Karpas-422 (cell line): ENCODE measurements at places on chromosomes 2 and 18. TPM values are rescaled to one million over a fixed set of nuclear protein-coding genes. Genes with fewer than 3 reads are reported as not detected.

DNA sequence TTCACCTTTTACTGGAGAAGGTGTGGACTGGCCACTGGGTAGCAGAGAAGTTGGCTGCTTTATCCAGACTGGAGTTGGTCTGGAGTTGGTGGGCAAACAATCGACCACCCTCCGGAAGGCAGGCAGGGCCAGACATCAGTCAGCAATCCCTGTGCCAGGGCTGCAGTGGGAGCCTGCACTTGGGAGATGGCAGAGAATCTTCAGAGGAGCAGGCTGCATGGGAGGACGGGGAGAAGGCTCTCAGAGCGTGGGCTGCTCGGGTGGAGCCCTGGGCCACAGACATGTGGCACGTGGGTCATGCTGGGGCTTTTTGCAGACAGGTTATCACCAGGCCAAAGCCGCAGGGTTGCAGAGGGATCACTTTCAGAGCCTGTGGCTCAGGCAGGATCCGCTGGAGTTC lies 29.6 kb downstream of the SLC9A4 start:
- DNase-seq = no peak

DNA sequence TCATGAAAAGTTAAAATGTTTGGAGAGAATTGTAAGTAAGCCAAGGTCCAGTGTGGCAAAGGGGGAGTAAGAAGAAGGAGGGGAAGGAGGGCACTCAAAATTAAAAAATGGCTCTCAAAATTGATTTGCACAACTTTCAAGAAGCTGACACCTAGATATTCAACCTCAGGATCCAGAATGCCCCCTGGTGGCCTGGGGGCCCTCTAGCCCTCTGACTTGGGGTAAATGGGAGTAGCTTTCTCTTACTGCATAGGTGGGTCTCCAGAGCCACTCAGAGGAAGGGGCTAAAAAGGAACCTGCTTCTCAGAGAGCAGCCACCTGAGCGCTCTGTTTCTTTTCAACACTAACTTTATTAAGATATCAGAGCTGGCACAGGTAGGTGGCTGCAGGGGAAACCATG lies 968.5 kb downstream of the BCL11A start:
- peak; percentile 82 for DNase-seq

DNA sequence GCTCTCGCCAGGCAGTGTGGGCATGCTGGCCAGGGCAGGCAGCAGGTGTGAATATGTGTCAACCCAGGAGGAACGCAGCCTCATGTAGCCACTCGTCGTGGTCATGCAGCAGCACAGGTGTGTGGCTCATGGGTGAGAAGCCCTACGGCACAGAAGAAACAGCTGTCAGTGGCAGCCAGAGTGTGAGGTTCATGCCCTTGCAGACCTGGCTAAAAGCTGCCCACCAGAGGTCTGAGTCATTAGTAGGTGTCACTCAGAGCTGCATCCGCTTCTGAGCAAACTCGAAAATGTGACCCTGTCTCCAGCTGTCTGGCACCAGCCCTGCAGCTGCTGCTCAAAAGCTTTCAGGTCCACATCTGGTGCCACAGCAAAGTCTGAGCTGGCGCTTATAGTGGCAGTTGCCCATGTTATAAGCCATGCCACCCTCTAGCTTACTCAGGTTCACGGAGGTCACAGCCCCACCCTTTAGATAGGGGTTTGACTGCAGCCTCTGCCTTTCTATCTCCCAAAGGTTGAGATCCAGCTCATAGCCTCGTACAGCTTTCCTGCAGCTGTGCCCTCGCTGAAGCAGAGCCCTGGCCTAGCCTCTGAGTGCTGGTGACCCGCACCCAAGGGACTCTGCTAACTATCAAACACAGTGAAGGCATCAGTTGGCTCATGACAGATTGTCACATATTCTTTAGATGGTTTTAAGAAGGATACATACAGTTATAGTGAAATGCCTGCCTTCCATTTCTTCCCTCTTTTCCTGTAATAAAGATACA lies 195.0 kb downstream of the CCDC102B start:
- DNase-seq = no peak

GRCh38 chr2:64298161-64298560 lies 153.9 kb upstream of the PELI1 start:
- no peak for DNase-seq

GRCh38 chr2:37670378-37671008 lies 949 bp downstream of the CDC42EP3 start:
- no peak for DNase-seq

GRCh38 chr2:44120428-44120827 lies 48.2 kb upstream of the PPM1B start:
- DNase-seq = no peak

GRCh38 chr2:233092432-233093165 lies 32.5 kb downstream of the INPP5D start:
- DNase-seq = peak; percentile 83

GRCh38 chr18:44497311-44497710 lies 183.4 kb upstream of the SETBP1 start:
- DNase-seq = no peak

DNA sequence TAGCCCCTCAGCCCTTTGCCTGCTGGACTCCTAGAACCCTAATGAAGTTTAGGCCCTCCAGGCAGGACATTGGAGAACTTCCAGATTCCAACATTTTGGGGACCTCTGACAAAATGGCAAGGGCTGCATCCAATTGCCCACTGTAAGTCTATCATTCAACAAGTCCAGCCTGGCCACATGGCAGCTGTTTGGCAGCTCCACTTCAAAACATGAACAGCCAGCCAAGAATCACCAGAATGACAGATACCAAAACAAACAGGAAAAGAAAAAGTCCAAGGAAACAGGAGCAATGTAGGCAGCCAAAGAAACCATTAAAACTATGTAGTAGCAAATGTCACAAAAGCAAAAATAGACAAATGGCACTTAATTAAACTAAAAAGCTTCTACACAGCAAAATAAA lies 25.5 kb downstream of the SLC4A5 start:
- no peak for DNase-seq

DNA sequence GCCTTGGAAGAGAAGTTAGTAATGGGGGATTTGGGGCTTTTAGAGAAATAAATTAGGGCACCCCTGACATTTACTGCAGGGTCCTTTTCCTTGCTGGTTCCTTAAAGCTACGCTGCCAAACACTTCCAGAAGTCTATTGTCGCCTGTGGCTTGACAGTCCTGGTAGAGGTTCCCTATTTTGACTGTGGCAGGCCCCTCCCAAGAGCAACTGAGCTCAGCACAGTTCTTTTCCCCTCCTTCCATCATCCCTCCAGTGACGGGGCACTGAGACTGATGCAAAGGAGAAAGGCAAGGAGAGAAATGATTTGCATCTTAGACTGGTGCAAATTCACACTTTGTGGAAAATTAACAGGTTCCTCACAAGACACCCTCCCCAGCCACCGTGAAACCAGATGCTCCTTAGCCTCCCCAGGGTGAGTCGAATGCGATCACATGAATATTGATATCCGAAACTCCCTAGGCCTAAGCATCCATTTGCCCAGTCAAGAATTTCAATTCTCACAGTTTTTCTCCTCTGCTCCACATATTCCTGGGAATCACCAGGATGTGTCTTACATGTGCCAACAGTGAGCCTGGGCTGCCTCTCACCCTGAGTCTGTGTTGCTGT lies 45.4 kb downstream of the RABL2A start:
- DNase-seq = peak; percentile 77

- DNase-seq = no peak
These were observed 8.0 kb downstream of the ABCB11 start for GRCh38 chr2:169023161-169023560.

DNA sequence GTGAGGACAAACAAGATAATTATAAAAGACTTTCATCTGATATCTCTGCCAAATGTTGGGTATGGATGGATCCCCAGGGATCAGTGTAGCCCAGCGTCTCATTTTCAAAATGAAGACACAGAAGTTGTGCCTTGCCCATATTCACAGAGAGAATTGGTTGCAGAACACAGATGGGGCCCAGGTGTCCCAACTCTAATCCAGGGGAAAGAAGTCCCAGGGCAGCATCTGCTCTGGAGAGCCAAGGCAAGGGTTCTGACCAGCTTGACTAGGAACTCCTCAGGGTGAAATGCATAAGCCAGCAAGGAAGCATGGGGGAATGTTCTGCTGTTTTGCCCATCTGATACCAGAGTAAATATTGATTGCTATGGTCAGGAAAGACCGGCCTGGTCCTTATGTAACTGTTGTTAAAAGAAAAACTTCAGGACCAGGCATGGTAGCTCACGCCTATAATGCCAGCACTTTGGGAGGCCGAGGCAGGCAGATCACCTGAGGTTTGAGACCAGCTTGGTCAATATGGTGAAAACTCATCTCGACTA lies 68.7 kb upstream of the CABLES1 start:
- DNase-seq = no peak

DNA sequence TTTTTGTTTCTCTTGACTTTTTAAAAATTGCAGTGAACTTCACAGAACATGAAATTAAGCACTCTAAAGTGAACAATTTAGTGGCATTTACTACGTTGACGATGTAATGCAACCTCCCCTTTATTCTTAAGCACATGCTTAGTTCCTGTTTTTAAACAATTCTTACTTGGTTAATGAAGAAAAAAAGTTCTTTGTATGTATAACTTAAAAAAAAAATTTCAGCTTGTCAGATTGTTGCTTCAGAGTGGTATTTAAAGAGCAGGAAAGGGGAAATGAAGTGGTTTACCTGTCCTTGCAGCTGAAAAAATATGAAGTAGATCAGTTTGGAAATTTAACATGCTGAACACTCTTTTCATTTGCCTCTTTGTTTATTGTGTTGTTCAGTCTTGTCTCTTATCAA lies 95.7 kb upstream of the RASGRP3 start:
- DNase-seq = peak; percentile 36

GRCh38 chr2:176321916-176322315 lies 52.7 kb downstream of the MTX2 start:
- no peak for DNase-seq

DNA sequence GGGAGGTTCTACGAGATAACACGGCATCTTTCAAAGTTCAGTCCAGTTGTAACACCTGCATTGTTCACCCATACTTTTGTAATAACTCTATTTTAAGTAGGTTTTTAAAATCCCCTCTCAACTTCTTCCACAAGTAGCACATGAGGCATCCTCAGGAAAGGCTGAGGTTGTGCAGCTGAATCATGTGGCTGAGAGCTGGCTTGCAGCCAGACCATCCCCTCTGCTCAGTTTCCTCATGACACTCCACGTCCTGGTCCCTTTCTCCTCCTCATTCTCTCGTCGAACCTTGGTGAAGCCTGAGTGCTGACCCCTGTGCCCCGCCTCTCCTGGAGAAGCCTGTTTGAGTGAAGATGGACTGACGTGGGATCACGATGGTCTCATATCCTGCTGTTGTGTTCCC lies 42.5 kb downstream of the POU3F3 start:
- DNase-seq = no peak

DNA sequence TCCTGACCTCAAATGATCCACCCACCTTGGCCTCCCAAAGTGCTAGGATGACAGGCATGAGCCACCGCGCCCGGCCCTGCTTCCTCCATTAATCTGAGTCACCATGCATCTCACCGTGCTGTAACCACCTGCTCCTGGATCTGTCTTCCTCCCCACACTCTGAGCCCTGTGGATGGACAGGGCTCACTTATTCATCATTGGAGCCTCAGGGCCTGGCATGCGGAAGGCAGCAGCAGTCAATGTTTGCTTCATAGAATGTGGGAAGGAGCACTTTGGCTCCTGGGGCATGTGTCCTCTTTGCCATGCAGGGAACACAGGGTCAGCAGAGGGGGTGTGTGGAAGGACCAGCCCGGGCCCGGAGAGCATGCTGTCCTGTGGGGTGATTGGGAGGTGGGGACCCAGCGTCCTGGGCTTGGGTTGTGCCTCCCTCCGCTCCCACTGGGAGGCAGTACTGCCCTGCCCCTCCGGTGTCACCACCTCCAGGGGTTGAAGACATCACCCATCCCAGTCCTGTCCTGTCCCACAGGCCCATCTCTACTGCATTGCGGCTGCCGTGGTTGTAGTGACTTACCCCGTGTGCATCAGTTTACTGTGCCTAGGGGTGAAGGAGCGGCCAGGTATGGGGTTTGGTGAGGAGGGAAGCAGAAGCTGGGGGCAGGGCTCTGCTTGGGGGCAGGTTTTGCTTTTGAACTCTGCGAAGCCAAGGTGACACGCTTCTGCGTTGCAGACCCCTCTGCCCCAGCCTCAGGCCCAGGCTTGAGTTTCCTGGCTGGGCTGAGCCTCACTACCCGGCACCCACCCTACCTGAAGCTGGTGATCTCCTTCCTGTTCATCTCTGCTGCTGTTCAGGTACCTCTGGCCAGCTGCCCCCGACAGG lies 11.5 kb downstream of the MFSD2B start:
- peak; percentile 88 for DNase-seq

DNA sequence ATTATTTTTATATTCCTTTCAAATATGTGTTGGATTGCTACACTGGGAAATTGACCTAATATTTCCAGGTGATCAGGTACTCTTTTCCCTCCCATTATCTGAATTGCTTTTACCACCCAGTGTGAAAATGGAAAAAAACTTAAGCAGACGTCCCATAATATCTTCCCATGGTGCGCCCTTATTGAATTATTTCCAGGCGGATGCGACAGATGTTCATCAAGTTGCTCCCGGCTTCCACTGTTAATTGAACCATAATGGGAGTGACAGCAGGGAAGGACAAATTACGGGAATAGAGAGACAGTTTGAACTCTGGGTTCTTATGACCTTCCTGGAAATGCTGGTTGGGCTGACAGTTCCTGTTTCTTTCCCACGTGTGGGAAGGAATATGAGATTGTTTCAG lies 93.3 kb downstream of the THSD7B start:
- DNase-seq = no peak

DNA sequence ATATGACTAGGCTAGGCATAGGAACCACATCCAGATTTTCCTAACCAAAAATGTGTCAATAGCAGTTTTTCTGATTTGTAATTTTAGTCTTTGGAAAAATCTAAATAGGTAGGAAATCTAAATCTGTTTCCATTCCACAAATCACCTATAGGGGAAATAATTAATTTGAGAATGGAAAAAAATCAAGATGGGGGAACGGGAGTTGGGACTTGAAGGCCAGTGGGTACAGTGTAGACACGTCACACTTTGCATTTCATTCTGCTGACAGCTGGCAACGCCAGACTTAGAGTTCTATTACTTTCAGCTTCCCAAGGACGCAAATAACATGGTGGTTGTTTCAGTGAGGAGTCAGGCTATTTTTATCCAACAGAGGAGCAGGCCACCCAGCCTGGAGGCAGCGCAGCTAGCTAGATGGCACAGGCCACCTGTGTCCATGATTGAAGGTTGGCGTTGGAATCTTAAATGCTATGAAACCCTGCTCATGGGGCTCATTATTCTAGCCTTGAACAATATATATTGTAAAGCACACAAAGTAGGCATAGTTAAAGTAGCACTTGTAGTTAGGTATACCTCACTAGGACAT lies 23.4 kb downstream of the HNRNPA3 start:
- DNase-seq = no peak

The RNU2-63P gene
- not detected in 2 replicates for total RNA-seq

The MGAT4A gene
- 0.15 and 0.43 TPM in 2 replicates for total RNA-seq

The FOXI3 gene
- not detected in 2 replicates for total RNA-seq

The PCARE gene
- total RNA-seq = not detected in 2 replicates

The ADAM23 gene
- not detected in 2 replicates for total RNA-seq

The UGT1A9 gene
- total RNA-seq = not detected in 2 replicates

The UBR3 gene
- total RNA-seq = 26.7 and 50.8 TPM in 2 replicates

The RNF149 gene
- total RNA-seq = 2.0 and 4.5 TPM in 2 replicates

The EMILIN2 gene
- total RNA-seq = 1.8 and 2.3 TPM in 2 replicates

The NTSR2 gene
- total RNA-seq = not detected in 2 replicates

The LDLRAD4 gene
- total RNA-seq = 204 and 269 TPM in 2 replicates

The HOXD11 gene
- total RNA-seq = not detected in 2 replicates
